ENCODE measurements at places on chromosomes 2 and 18.

- DNase-seq: no peak
These were observed 38.6 kb upstream of the TTN start for GRCh38 chr2:178845566-178846457.

DNA sequence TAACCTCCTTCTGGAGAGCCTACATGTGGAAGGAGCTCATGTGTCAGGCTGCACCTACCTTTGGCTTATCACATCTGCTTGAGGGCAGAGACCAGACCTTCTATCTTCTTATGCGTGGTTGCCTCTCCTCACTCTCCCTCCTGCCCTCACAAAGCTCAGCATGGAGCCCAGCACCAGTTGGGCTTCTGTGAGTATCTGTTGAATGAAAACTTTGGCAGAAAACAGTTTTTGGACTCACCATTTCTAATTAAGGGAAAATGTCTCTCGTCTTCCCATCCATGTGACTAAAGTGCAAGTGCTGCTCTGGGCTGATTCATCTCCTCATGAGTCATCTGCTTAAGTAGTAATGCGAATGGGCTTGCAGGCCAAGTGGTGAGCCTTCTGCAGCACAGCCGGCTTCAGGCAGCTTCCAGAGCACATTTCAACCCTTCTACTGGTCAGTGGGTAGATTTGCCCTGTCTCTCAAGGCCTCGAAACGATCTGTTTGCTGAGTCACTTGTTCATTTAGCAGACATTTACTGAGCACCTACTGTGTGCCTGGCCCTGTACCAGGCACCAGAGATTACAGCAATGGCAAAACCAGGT lies 102.6 kb downstream of the VSNL1 start:
- DNase-seq: peak; percentile 54

DNA sequence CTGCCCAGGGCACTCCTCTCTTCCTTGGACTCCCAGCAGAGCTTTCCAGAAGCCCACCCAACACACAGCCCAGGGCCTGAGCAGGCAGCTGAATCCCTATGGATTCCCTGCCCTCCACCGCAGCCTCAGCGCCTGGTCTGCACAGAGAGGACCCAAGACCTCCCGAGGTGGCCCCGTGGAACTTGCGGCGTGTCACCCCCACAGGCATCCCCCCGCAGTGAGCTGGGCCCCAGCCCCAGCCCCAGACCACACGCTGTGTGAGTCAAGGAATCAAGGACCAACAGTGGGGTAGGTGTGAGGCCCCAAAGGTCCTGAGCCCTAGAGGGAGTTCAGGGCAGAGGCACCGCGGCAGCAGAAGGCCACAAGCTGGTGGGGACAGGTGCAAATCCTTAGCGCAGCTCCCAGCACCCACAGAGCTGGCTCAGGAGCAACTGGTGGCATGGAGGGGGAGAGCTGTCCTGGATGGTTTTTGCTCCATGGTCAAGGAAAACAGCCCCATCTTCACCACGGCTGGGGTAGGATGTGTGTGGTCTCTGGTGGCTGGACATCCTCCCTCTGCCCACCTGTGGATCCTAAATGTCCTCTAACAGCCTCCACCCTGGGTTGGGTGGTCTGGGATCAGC lies 8.5 kb downstream of the HS6ST1 start:
- no peak for DNase-seq

- DNase-seq: peak; percentile 37
These were observed 25.4 kb upstream of the DTNB start for GRCh38 chr2:25698752-25699151.

- no peak for DNase-seq
These were observed 201.4 kb downstream of the TCF4 start for GRCh38 chr18:55386545-55386944.

- DNase-seq: no peak
These were observed 14.1 kb downstream of the DCTN1 start for GRCh38 chr2:74366036-74366435.

- no peak for DNase-seq
These were observed 54.1 kb upstream of the MEX3C start for GRCh38 chr18:51251625-51252024.

GRCh38 chr2:208031608-208032019 lies 6.3 kb upstream of the PLEKHM3 start:
- no peak for DNase-seq

- peak; percentile 41 for DNase-seq
These were observed 3.6 kb upstream of the RAB31 start for GRCh38 chr18:9704233-9705118.

DNA sequence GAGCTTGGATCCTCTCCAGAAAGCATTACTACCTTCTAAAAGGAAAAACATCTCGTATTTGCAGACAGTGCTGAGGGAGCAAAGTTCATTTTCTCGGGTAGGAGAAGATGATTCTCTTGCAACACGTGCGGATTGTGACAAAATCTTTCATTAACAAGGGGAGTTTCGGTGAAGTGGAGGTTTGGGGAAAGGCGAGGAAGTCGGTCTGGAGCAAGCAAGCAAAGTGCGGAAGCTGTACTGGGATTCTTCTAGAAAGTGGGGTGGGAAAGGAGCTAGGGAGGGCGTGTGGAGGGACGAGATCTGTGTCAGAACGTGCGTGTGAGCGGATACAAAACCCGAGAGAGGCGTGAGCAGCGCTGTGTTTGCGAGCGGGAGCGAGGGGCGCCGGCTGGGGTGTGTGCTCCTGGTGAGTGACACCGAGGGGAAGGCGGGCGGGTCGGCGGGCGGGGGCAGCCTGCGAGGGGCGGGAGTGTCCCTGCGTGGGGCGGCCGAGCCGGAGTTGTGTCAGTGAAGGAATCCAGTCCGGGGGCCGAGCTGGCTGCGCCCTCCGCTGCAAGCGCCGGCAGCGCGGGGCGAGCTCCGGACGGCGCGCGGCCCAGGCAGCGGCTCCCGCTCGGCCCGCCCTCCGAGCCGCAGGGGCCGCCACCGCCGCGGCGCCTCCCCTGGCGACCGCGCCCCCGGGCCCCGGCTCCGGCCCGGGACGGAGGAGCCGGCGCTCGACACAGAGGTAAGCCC lies at the start of gene SPATS2L:
SPATS2L (plus strand) TSS at position 498 of the 735 bp plus-strand sequence. CDS start 82,552 bp downstream, outside the sequence.
- peak; percentile 66 for DNase-seq

- DNase-seq: no peak
These were observed 8.3 kb upstream of the TNS1 start for GRCh38 chr2:218010984-218011652.

- no peak for DNase-seq
These were observed 1546.3 kb downstream of the LRP1B start for GRCh38 chr2:140584471-140584870.

Data from activated CD4-positive, alpha-beta T cell treated with anti-CD3 and anti-CD28 coated beads, Interleukin-2, Interleukin-4, amounts not matched to agents 100 ng/mL and 50 ng/mL, durations not matched to agents 16 hours and 8 hours (primary cell).